ENCODE measurements at places on chromosomes 7 and 10. TPM values are rescaled to one million over a fixed set of nuclear protein-coding genes. Genes with fewer than 3 reads are reported as not detected.

GRCh38 chr10:416091-416515 lies 273.4 kb downstream of the DIP2C start:
- H3K4me3 ChIP-seq = no peak overlapping the region
- no peak overlapping the region for H3K27ac ChIP-seq
- peaks cover 30% of the 10 kb centered on the region for H3K36me3 ChIP-seq
- H3K27me3 ChIP-seq = no peaks in the 10 kb centered on the region
- DNase-seq = peak; percentile 85

DNA sequence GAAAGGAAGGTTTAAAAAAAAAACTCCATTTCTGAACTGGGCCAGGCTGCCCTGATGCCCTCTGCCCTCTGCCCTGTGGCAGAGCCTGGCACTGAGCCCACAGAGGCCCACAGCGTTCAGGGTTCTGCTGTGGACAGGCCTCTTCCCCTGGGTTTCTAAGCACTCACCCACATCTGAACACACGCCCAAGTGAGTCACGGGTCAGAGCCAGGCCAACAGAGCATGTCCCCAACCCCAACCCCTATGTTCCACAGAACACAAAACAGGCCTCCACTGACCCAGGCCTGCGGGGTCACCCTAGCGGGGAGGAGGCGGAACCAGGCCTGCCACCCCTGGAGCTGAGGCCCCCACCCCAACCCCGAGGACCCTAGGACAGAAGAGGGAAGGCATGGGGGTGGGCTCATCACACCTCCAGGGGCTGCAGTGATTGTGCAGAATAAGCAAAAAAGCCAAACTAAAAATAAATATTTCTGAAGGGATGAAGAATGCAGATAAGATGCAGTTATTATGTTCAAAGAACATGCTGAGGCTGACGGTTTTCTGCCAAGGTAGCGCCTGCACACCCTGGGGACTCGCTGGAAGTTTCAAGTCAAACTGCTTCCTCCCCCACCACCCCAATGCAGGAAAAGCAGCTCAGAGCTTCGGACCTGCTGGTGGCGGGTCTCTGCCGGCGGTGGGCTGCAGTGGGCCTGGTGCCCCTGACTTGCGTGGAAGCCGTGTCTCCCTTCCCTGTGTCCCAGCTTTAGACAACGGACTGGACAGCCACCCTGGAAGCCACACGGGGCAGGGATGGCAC lies 5.4 kb downstream of the WDR86 start:
- peaks cover 3% of the 10 kb centered on the region for H3K4me1 ChIP-seq
- DNase-seq = peak; percentile 32
- H3K27ac ChIP-seq = no peak overlapping the region
- H3K36me3 ChIP-seq = peaks cover 12% of the 10 kb centered on the region
- no peaks in the 10 kb centered on the region for H3K27me3 ChIP-seq

GRCh38 chr7:101754424-101755159 lies 62.8 kb upstream of the CUX1 start:
- DNase-seq = no peak
- H3K27ac ChIP-seq = no peak overlapping the region
- H3K4me3 ChIP-seq = no peak overlapping the region
- no peaks in the 10 kb centered on the region for H3K36me3 ChIP-seq
- H3K27me3 ChIP-seq = no peaks in the 10 kb centered on the region

Gene NKX1-2
- total RNA-seq = 2.3 TPM

DNA sequence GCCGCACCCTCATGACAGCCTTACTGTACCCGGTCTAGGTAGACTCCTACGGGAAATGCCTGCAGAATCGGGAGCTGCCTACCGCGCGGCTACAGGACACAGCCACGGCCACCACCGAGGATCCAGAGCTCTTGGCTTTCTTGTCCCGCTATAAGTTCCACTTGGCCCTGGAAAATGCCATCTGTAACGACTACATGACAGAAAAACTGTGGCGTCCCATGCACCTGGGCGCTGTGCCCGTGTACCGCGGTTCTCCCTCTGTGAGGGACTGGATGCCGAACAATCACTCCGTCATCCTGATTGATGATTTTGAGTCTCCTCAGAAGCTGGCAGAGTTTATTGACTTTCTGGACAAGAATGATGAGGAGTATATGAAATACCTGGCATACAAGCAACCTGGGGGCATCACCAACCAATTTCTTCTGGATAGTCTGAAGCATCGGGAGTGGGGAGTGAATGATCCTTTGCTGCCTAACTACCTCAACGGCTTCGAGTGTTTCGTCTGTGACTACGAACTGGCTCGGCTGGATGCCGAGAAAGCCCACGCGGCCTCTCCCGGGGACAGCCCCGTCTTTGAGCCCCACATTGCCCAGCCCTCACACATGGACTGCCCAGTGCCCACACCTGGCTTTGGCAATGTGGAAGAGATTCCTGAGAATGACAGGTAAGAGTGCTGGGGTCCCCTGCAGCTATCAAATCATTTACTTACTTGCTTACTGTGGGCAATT lies 8.5 kb upstream of the CHCHD1 start:
- no peak overlapping the region for H3K27ac ChIP-seq
- H3K36me3 ChIP-seq = peaks cover 52% of the 10 kb centered on the region
- peak overlapping the region; percentile 86 for H3K4me3 ChIP-seq

Gene FAM25C
- total RNA-seq = not detected

Gene RHOBTB1
- total RNA-seq = 5.0 TPM

DNA sequence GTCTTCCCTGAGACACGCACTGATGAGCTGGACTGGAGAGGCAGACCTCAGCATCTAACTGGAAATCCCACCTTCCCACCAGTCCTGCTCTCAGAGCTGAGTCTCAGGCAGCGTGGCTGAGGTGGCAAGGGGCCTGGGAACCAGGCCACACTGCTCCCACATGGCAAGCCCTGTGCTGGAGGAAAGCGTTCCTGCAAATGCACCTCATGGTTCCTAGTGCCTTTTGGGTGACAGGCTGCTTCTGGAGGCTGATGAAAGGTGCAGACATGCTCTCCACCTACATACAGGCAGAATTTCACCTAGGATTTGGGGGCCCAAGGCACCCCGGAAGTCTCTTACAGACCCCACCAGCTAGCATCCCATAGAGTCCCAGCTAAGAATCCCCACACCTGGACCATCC lies 432.9 kb upstream of the FOXK1 start:
- no peak overlapping the region for H3K4me3 ChIP-seq
- H3K36me3 ChIP-seq = no peaks in the 10 kb centered on the region
- no peak overlapping the region for H3K27ac ChIP-seq
- peak; percentile 37 for DNase-seq
- H3K27me3 ChIP-seq = no peaks in the 10 kb centered on the region
- H3K4me1 ChIP-seq = no peaks in the 10 kb centered on the region

DNA sequence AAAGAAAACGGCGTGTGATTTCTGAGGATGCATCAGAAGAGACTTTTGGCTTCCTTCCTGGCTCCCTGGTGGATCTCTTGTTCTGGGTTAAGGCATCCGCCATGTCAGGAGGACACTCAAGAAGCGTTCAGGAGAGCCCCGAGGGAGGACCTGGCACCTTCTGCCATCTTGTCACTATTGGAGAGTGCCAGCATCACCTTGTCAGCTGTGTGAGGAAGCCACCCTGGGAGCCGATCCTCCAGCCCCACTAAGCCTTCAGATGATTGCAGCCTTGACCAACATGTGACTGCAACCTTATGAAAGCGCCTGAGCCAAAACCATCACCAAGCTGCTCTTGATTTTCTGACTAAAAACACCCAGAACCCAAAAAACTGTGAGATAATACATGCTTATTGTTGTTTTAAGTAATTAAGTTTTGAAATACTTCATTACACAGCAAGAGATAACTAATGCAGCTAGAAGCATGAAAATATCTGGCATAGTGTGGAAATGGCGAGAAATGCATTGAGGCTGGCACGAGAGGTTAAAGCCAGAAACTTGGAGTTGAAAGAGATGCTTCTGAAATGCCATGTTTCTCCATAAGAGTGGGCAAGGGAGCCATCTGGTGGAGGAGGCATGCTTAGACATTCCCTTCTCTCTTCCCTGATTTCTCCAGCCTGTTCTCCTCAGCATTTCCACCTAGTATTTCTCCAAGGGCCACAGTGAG lies 5.4 kb upstream of the ZFYVE27 start:
- H3K4me3 ChIP-seq = no peak overlapping the region
- no peak overlapping the region for H3K27ac ChIP-seq
- DNase-seq = peak; percentile 88
- peaks cover 17% of the 10 kb centered on the region for H3K27me3 ChIP-seq
- no peaks in the 10 kb centered on the region for H3K4me1 ChIP-seq

Gene ADAM12
- total RNA-seq = 0.46 TPM

DNA sequence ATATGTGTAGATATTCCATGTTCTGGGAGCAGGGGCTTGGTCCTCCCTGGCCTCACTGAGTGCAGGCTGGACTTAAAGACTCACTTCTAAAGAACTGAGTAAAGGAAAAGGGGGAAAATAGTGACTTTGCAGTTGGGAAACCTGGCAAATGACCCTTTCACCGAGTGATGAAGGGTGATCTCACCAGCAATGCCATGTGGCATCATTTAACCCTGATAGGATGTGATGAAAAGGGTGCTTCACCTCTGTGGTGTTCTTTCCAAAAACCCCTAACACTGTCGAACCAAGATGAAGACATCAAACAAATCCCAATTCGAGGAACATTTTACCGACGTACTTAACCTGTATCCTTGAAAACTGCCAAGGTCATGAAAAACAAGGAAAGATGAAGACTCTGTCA lies 71.9 kb downstream of the AOAH start:
- H3K4me3 ChIP-seq = no peak overlapping the region
- DNase-seq = no peak
- no peaks in the 10 kb centered on the region for H3K36me3 ChIP-seq
- no peaks in the 10 kb centered on the region for H3K4me1 ChIP-seq
- H3K27ac ChIP-seq = no peak overlapping the region
- H3K27me3 ChIP-seq = no peaks in the 10 kb centered on the region

DNA sequence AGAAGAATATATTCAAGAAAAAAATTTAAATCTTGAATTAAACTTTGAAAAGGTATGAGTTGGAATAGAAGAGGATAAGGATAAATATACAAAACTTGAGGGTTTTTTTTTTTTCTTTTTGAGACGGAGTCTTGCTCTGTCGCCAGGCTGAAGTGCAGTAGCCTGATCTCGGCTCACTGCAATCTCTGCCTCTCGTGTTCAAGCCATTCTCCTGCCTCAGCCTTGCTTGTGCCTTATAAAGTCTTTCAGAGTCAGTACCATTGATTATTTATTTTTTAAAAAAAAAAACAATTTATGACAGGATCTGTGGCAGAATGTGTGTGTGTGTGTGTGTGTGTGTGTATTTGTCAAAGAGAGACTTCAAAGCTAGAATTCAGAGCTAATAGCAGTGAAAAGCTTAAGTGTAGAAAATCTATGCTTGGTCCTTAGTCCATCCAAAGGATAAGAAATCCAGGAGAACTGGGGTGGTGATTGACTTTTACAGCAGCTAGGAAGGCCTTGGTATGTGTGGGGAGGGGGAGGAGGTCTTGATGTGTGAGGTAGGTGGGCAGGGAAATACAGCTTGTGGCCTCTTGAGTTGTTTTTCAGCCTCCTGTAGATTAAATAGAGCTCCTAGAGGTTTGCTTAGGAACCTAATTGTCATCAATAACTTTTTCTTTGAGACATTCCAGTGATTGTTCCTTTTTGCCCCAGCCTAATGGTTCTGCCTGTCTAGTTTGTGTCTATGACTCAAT lies 2.4 kb downstream of the HECTD2 start:
- H3K4me3 ChIP-seq = peak overlapping the region; percentile 82
- peaks cover 22% of the 10 kb centered on the region for H3K27me3 ChIP-seq
- no peak for DNase-seq
- no peaks in the 10 kb centered on the region for H3K4me1 ChIP-seq

- H3K36me3 ChIP-seq = no peaks in the 10 kb centered on the region
- no peak overlapping the region for H3K4me3 ChIP-seq
- DNase-seq = no peak
- no peak overlapping the region for H3K27ac ChIP-seq
- H3K27me3 ChIP-seq = no peaks in the 10 kb centered on the region
Observed at GRCh38 chr7:114317450-114318098, 97.0 kb upstream of the FOXP2 start.

DNA sequence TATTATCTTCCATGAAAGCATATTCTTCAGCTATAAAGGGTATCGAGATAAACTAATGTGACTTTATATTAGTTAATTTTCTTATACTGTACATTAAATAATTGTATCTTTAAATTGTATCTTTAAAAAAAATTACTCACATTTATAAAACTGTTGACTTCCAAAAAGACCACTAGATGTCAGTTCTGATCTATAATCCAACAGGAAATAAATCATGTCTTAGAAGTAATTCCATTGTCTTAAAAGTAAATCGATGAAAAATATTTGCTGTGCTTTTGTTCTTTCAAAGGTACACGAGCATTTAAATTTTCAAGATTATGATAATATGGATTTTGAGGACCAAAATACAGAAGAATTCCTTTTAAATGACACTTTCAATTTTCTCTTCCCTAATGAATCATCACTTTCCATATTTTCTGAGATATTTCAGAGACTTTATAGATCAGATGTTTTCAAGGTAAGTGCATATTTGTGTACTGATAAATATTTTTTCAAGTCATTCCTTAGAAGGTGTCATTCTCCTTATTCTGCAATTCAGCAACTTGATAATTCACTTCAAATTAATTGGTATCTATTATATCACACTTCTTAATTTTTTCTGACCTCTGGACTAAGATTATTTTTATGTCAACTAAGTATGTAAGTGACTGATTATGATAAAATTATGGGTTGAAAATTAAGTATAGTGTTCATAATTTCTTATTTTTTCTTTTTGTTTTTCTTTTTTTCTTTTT lies 138.5 kb downstream of the CPED1 start:
- no peak for DNase-seq
- peaks cover 4% of the 10 kb centered on the region for H3K4me1 ChIP-seq
- H3K27me3 ChIP-seq = peaks cover 9% of the 10 kb centered on the region
- no peak overlapping the region for H3K27ac ChIP-seq

Gene ZNF503
- 0.43 TPM for total RNA-seq

DNA sequence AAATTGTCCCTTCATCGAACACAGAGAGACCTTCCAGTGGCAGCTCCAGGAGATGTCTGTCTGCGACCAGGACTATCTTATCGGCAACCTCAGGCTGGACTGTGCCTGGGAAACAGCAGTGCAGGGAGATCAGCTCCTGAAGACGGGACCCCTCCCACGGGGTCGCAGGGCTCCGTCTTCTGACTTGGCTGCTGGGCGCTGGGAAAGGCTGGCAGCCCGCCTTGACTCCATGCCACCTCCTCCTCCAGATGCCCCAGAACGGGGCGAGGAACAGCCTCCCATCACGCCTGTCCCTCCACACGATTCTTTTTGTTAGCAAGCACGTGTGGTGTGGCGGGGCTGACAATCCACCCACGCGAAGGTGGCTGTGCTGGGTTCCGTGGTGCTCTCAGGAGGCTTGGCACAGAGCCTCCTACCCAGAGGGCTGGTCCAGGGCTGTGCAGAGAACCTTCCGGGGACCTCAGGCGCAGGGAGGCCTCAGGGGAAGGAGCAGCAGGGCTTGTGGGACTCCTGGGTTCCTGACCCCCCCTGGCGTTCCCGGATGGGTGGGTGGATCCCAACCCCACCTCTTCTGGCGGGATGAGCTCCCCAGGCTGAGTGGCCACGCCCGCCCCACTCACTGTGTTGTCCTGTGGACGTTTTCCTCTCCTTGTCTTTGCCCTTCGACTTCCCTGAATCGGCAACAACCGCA lies 47.6 kb upstream of the NKX6-2 start:
- no peaks in the 10 kb centered on the region for H3K36me3 ChIP-seq
- no peak for DNase-seq
- no peak overlapping the region for H3K4me3 ChIP-seq
- H3K27ac ChIP-seq = no peak overlapping the region
- no peaks in the 10 kb centered on the region for H3K4me1 ChIP-seq

Gene CFAP58
- total RNA-seq = 0.63 TPM

Gene VWA2
- 0.54 TPM for total RNA-seq

All from endodermal cell (in vitro differentiated cells).